ENCODE measurements at places on chromosomes 4 and X.

GRCh38 chr4:35541888-35542213 is 702.5 kb downstream of the ARAP2 start:
- DNase-seq = no peak

DNA sequence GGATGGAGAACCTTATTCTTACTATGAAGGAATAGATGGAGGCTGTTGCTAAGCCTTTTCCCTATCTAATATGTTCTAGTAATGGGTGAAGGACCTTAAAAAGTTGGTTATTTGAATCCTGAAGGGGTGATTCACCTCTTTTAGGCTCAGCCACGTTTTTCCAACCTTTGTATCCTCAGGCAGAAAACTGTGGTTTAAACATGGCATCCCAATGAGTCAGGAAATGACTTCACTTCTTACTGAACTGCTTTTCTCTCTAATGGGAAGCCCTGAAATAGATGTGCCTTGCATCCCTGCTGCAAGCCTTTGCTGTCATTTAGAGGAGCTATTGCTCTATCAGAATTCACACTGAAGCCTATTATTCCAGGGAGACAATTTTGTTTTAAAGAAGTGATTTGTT is 191.0 kb upstream of the ARX start:
- no peak for DNase-seq

- DNase-seq = peak; percentile 22
These were observed 179.7 kb downstream of the STIM2 start for GRCh38 chr4:27040356-27040755.

DNA sequence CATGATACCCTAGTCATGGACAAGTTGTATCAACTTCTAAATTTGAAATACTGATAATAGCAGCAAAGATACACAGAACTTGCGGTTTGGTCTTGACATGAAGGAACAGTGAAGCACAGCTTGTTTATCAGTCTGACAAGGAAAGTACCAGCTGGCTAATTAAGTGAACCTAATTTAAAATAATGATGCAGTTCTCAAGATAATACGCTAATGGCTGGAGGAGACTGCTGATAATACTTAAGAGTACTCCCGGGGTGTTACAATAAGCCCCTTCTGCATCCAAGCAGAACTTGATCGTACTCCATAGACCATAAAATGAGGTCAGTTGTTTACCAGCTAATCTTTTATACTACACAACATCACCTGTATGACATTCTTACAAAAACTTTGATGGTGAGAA is 697.5 kb downstream of the FSTL5 start:
- no peak for DNase-seq

- DNase-seq = no peak
These were observed 224.1 kb upstream of the FGF16 start for GRCh38 chrX:77223046-77223445.

DNA sequence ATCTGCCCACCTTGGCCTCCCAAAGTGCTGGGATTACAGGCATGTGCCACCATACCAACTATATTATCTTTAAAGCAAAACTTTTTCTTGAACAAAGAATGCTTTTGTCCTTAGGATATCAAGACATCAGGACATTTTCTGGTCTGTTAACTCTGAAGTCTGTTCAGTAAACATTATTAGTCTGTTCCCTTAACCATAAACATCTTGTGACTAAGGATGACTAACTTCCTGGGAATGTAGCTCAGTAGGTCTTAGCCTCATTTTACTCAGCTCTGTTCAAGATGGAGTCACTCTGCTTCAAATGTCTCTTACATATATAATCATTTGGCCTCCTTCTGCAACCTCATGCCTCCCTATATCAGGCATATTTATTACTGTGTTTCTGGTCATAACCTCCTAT is 122.9 kb downstream of the UBE2NL start:
- DNase-seq = no peak

DNA sequence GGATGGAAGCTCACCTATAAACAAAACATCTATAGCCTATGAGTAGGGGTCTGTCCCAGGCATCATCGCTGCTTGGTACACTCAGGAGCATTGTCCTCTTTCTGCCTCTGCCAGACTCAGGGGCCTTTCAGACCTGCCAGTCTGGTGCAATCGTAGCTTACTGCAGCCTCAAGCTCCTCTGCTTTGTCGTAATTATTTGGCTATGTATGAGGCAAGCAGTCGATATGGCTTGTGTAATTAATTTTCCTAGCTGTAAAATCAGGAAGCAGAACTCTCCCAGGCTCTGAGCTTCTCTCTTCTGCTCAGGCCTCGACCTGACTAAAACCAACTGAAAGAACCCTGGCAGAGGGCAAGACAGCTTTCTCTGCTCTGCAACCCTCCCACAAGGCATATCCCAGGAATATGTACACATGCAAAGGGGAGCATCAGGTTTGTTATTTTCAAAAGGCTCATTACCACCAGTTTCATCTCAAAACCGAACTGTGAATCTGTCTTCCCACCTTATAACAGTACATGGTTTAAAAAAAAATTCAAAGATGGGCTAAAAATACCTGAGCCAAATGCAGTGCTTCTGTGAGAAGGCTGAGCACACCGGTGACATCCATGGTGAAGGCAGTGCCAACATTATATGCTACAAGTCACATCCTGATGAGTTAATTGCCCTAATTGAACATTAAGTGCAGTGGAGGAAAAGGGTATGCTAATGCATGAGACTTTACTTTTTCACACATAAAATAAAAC is 309.2 kb upstream of the EMCN start:
- DNase-seq = no peak

DNA sequence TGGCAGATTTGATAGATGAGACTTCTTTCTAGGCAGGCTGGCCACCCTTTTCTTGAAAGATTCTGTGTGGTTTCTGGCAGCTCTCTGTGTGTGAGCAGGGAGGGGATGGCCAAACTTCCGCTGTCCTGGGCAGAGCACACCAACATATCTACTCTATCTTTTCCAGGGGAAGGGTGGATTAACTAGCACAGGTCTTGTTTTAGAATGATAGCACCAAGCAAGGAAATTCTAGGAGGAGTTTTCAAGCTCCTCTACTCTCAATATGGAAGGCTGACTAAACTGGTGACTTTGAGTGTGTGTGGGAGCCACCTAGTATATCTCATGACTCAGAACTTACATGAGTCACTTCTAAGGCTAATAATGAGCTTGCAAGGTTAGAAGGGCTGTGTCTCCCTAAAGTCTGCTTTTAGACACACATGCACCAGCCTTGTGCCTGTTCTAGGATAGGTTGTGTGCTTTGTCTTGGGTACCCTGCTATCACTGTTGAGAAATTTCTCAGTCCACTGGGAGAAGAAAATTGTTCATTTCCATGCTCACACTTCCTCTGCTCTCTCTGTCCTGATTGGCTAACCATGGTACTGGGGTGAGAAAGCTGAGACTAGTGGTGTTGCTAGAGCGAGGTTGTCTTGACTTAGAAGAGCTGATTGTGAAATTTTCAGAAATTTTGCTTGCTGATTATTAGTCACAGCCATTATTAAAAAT is 72.9 kb downstream of the YIPF6 start:
- DNase-seq = no peak
